ENCODE measurements at places on chromosomes 2 and 18.

DNA sequence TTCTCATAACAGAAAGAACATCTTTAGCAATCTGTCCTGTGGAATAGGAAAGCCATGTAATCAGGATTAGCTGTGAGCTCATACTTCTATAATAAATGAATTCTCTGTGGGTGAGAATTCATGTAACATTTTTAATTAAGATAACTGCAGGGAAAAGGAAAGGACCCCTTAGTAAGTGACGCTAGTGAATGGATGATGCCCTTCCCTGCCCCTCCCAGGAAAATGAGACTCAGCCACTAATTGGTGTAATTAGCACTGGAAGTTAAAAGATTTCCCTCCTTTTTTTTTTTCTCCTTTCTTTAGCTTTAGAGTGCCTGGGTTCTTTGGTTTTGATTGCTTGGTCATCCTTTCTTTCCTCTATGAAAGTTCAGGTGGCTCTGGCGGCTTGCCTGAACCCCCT lies 90.3 kb downstream of the VWA3B start:
- DNase-seq, result no peak

DNA sequence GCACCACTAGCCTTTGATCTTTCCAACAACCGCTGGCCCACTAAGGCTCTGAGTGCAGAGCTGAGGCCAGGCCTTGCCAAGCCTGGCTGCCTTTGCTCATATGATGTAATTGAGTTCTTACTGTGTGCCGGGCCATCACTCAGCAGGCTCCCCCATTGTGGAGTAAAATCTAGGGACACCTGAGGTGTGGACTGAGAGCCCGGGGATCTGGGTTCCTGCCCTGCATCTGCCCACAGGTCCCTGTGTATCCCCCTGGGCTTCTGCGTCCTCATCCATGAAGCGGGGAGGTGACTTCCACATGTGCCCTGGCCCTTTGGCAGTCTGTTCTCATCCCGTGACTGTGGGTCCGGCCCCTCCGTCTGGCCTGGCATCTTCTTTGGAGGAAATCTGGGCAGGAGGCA lies 33.8 kb downstream of the GREB1 start:
- DNase-seq, result no peak

- no peak for DNase-seq
These were observed 24.5 kb downstream of the ABI2 start for GRCh38 chr2:203352604-203353255.

DNA sequence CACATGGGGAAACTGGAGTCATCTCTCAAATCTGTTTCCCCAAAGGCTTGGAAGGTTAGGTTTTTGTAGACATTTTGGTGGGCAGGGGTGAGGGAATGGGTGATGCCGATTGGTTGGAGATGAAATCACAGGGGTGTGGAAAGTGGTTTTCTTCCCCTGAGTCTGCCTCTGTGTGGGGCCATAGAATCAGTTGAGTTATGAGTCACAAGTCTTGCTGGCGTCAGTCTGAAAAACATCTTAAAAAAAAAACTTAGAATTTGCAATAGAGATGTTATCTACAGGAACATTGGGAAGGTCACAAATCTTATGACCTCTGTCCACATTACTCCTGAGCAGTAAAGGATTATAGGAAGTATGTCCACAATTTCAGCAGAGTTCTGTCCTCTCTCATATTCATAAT lies 314.6 kb downstream of the CNTNAP5 start:
- DNase-seq, result no peak

DNA sequence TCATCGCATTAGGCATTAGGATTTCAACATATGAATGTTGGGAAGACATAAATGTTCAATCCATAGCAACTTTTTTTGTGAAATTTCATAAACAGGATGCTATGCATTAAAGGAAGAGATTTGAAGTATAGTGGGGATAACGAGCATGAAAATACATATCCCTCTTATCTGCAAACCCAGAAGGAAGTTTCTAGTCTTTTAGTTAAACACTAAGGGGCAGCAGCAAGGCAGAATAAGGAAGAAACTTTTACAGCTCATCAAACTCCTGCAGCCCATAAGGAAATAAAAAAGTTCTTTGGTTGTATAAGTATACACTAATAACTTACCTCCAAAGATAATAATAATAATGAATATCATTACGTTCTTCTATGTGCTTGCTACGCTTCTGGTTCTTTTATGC lies 81.5 kb downstream of the CD226 start:
- no peak for DNase-seq

- DNase-seq, result no peak
These were observed 28.2 kb upstream of the CYRIA start for GRCh38 chr2:16693854-16694253.

GRCh38 chr2:159614534-159615366 lies 1.6 kb downstream of the BAZ2B start:
- peak; percentile 86 for DNase-seq

- no peak for DNase-seq
These were observed 96.1 kb downstream of the FAM168B start for GRCh38 chr2:130997198-130997597.

GRCh38 chr2:205535001-205535400 lies 147.3 kb upstream of the NRP2 start:
- DNase-seq, result no peak

- DNase-seq, result no peak
These were observed 87.0 kb downstream of the ZEB2 start for GRCh38 chr2:144432921-144433320.

GRCh38 chr2:233851169-233851568 lies 3.2 kb downstream of the HJURP start:
- DNase-seq, result no peak

- no peak for DNase-seq
These were observed 828.0 kb downstream of the SLC4A3 start for GRCh38 chr2:220455351-220455990.

DNA sequence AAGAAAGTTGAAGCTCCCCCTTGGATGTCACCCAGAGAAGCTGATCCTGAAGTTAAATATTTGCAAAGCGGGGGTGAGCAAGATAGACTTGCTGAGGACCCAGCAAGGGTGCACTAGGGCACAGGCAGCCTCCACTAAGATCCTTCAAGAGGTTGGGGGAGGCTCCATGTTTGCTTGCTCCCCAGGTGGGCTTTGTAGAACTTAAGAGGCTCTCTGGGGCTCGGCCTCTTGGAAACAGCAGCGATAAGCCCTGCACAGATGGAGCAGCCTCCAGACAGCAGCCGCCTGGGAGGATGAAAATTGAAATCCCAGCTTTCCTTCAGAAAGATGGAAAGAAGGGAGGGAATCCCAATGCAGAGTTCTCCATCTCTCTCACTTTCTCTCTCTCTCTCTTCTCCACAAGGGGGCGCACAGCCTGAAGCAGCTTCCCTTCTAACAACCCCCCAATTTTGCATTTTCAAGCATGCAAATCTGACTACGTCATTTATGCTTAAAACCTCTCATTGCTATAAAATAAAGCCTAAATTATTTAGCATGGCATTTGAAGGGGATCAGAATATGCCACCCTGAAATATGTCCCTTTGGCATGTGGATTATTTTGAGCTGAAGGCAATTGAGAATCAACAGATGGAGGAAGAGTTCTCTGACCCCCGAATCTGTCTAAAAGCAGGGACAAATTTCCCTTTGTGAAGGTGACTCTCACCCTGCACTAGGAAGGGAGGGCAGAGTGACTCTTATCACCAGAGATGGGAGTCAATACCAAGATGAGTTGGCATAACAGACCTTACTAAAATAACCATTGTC lies 185.7 kb upstream of the KLHL29 start:
- DNase-seq, result peak; percentile 38

- DNase-seq, result no peak
These were observed 334.4 kb upstream of the THUMPD2 start for GRCh38 chr2:40113272-40113968.

DNA sequence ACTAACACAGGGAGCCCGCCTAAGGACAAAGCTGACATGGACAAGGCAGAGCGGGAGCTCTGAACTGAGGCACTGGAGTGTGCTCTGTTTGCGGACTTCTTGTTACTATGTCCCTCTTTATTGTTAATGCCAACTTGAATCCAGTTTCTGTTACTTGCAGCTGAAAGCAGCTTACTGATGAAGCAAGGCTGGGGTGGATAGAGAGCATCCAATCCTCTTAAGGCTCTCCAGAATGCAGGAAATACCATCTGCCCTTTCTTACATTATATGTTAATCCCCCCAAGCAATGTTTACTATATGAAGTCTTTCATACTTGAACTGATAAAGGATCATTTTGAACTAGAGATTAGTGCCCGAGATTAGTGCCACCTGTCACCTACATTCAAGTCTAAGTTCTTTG lies 9.4 kb downstream of the FAM210A start:
- DNase-seq, result no peak

DNA sequence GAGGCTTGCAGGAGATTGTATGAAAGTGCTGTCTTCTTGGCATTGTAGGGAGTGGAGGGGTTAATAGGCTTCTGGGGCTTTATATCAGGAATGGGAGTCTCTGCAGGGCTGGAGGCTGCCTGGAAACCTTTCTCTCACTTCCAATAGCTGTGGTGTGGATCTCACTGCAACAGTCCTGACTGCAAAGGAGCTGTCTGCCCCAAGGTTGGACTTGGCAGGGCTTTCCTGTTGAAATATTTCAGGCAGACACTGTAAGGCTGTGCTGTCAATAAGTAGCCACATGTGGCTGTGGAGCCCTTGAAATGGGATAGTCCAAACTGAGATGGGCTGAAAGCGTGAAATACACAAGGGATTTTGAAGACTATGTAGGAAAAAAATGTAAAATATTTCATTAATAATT lies 399.1 kb upstream of the SPRED2 start:
- no peak for DNase-seq

GRCh38 chr2:17093712-17094111 lies 424.5 kb downstream of the RAD51AP2 start:
- DNase-seq, result no peak

DNA sequence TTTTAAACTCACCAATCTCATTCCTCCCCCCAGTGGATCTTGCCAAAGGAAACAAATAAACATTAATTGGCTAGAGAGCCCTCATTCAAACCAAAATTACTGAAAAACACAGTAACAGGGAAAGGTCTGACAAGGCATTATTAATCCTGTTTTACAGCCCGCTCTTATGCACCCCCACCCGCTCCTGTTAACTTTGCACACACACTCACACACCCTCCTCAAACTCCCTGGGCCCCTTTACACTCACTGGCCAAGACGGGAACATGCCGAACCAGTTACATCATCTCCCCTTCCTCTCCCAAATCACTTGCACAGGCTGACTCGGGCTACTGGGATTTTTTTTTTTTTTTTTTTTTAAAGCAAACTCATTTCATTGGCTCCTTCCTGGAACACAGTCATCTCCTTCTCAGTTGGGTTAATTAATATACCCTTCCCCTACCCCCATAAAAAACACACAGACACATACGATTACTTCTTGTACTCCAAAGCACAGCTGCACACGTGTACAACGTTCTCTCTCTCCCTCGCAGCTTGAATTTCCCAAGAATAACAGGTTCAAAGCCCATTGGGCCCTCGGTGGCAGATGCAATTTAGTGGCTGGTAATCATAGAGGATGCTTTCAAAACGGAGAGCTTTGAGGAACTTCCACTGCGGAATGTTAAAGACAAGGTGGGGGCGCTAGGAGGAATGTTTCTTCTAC lies 31.8 kb downstream of the KLF7 start:
- DNase-seq, result peak; percentile 35

DNA sequence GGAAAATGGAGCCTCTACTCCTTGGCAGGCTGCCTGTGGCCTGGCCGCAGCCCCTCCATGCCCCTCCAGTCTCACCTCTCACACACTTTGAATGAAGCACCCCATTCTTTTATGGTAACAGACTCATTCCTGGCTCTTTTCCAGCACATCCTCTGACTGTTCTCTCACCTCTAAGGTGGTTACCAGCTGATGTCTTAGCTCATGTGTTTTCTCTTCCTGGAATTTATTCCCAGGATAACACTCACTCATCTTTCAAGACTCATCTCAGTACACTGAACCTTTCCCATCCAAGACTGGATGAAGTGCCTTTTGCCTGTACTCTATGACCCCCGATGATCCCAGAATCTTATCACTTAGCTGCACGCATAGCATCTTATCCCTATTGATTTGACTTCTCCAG lies 50.6 kb downstream of the SLC9A4 start:
- no peak for DNase-seq

- no peak for DNase-seq
These were observed 250.8 kb downstream of the TNS1 start for GRCh38 chr2:217751952-217752351.

GRCh38 chr2:138516030-138516704 lies 14.6 kb downstream of the SPOPL start:
- DNase-seq, result no peak

GRCh38 chr2:103605071-103605780 lies 843.4 kb downstream of the TMEM182 start:
- no peak for DNase-seq

- no peak for DNase-seq
These were observed 26.0 kb upstream of the LAPTM4A start for GRCh38 chr2:20077411-20077940.
